ENCODE measurements at places on chromosomes 4 and X.

- peak; percentile 62 for DNase-seq
Observed at GRCh38 chrX:45322382-45322781, 121.7 kb upstream of the DIPK2B start.

GRCh38 chrX:129690435-129690834, 35.7 kb upstream of the APLN start:
- DNase-seq = no peak

GRCh38 chr4:151743128-151743854, 17.5 kb downstream of the GATB start:
- DNase-seq = no peak

DNA sequence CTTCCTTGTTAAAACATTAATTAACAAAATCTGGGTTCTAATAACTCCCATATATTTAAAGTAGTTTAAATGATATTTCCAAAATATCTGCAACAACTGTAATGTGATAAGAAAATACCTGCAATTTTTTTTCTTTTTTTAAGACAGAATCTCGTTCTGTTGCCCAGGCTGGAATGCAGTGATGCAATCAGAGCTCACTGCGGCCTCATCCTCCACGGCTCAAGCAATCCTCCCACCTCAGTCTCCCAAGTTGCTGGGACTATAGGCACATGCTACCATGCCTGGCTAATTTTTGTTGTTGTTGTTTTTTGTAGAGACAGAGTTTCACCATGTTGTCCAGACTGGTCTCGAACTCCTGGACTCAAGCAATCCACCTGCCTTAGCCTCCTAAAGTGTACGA, 45.7 kb upstream of the NSUN7 start:
- no peak for DNase-seq

GRCh38 chr4:142040043-142040442, 403.7 kb downstream of the IL15 start:
- DNase-seq = no peak

DNA sequence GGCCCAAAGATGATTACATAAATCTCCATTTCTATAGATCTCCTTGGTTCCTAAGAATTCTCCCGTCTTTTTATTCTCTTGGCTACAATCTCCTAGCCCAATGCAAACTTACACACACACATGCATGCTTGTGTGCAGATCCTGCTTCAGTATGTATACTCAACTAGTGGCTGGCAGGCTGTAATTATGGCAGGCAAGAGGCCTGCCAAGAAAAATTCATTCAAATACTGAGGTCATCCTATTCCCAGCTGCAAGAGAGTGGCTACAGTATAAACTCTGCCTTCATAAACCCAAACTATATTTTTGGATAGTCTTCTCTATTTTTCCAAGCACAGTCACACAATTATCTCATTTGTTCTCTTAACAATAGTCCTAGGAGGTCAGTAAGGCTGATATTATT, 95.2 kb downstream of the SHROOM4 start:
- DNase-seq = no peak

GRCh38 chrX:134682081-134682480, 23.8 kb upstream of the PLAC1 start:
- no peak for DNase-seq

DNA sequence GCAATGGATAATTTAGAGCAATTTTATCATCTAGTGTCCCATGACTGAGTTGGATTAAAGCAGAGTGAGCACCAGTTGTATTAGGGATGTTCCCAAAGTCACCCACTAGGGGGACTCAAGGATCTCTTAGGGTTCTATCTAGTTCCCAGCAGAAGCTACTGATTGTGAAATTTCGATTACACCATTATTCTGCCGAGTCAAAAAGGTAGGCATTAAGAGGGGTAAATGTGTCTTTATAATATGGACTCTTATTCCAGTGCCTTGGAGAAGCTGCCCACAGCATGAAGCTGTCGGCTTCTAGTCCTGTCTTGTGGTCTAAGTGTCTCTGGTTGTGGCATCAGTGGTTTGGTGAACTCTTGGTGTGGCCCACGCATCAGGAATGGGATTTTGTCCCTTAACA, 53.3 kb downstream of the RGS12 start:
- peak; percentile 40 for DNase-seq

GRCh38 chr4:155376387-155377268, at the start of gene MAP9:
MAP9 (minus strand) TSS chr4:155376965; CDS start chr4:155375850, 1,115 bp downstream.
- peak; percentile 89 for DNase-seq

DNA sequence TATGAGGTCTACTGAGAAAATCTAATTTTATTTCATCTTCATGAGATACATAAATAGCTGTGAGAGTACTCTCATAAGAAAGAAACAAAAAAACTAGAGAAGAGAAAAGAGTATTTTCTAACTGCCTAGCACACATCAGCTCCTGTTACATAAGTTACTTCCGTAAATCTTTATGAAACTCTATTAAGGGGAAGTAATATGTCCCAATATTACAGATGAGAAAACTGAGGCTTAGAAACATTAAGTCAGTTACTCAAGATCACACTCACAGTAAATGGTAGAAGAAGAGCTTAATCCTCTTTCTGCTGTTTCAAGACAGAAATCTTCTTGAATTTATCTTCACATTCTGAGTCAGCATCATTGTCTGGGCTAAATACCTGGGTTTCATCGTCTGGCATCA, 164.1 kb downstream of the DTHD1 start:
- no peak for DNase-seq

GRCh38 chrX:17674601-17675000, 62.7 kb upstream of the SCML1 start:
- DNase-seq = no peak

DNA sequence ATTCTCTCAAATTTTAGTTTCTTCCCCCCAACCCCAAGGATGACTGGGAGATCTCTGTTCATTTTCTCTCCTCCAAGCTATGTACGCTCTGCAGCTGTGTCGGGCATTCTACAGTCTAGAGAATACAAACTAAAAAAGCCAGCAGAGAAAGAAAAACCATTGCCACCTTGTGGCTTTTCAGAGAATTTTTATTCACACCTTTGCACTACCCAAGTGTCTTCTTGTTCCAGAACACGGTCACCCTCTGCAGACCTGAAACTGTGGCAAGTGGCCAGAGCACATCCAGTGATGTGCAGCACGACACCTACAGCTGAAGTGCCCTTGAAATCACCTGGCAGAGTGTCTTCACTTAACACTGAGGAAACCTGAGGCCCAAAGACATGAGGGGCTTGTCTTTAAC, 68.6 kb downstream of the CHST7 start:
- DNase-seq = no peak

DNA sequence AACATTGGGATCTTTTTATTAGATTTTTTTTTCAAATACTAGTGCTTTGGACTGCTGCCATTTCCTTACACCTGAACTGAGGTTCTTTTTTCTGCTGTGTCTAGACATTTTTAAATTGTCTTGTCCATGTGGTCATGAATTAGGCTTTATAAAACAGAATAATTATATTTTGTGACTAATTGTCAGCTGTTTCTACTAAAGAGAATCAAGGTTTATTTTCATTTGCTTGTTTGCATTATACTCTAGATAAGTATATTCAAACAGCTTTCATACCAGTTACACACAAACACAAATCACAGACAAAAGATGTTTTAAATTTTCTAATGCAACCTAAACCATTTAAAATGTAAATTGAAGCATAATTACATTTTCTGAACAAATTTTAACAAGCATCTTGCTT, 194.7 kb downstream of the GALNTL6 start:
- DNase-seq = no peak

GRCh38 chr4:105139646-105140045, 7.0 kb upstream of the TET2 start:
- no peak for DNase-seq
